ENCODE measurements at places on chromosomes 7 and 10. TPM values are rescaled to one million over a fixed set of nuclear protein-coding genes. Genes with fewer than 3 reads are reported as not detected.

Gene UBE2D1
- 7.2 TPM for total RNA-seq

Gene C7orf33
- total RNA-seq: not detected

Gene FGFBP3
- total RNA-seq: 2.0 TPM

Gene MRC1
- 50.3 TPM for total RNA-seq

Gene PTPN12
- total RNA-seq: 81.4 TPM

Gene TRIM50
- not detected for total RNA-seq

Gene TAS2R41
- not detected for total RNA-seq

Gene ANKIB1
- total RNA-seq: 32.4 TPM

Gene CYP26C1
- not detected for total RNA-seq

DNA sequence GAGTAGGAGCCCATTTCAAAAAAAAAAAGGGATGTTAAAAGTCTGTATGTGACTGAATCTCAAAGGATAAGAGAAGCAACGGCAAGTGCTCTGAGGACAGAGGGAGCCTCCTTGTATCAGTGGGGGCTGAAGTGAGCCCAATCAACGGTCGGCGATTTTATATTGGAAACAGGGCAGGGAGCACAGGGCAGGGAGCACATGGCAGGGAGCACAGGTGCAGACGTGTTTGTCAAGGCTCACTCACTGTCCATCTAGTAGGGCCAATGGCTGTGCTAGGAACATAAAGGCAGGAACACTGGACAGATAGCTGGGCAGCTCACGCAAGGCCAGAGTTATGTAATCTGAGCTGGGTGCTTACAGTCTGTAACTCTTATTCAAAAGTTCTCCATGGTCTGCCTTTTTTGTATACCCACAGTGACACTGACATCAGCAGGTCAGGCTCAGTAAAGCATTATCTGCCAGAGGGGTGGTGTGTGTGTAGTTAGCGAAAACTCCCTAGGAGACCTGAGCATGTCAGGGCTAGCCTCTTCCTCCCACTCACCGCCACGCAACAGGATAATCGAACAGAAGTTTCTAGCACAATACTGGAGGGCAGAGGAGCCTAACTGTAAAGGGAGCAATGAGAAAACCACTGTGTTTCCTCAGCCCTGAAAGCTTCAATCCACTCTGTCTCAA is 15.4 kb downstream of the AKR1B1 start:
- no peak for DNase-seq

DNA sequence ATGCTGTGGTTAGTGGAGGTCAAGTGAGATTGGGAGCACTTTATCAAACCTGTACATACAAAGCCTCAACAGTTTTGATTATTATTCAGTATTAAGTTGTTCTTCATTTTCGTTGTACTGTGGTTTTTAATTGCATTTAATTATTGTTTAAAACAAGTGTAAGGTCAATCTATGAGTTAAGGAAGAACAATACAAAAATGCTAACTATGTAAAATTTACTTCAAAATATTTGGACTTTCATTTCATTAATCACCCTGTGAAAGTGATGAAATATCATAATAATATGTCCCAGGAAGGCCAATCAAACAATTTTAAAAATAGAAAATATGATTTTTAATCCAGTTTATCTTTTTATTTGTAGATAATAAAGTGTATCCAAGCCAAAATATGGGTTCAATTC is 13.6 kb upstream of the NDUFA5 start:
- no peak for DNase-seq

GRCh38 chr7:135509589-135509838 is 388 bp downstream of the CNOT4 start:
- no peak for DNase-seq

DNA sequence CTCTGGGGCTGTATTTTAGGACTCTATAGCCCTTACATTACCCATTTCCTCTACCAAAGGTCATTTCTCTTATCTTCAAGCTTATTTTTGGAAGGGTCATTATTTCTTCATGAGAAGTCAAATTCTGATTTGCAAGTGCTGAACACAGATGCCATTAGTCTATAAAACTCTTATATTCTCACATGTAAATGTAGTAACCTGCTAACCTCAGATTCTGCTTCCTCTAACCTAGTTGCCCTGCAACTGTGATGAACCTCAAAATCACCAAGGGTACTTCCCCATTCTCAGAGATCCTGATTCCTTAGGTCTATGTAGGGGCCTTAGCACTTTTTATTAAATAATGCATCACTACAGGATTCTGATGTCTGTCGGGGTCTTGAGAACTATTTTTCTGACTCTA is 6.3 kb downstream of the FAS start:
- no peak for DNase-seq

- no peak for DNase-seq
These were observed 50.6 kb upstream of the RASGEF1A start for GRCh38 chr10:43317422-43317821.

DNA sequence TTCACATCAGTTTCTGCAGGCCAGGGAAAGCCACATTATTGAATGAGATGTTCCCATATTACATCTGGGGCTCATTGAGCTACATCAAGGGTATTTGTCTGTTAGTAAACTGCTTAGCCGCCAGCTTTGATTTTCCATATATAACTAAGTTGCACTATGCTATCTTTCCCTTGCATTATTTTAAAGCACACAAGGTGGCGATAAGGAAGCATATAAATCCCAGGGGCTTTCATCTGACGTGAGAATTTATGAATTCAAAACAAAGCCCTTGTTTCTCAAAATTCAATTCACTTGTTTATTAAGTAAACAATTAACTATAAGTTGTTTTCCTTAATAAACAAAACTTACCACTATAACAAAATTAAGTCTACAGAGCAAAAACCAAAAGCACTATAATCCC is 334.1 kb upstream of the TPK1 start:
- no peak for DNase-seq

- no peak for DNase-seq
These were observed 117.0 kb downstream of the MARCHF5 start for GRCh38 chr10:92408017-92408361.

DNA sequence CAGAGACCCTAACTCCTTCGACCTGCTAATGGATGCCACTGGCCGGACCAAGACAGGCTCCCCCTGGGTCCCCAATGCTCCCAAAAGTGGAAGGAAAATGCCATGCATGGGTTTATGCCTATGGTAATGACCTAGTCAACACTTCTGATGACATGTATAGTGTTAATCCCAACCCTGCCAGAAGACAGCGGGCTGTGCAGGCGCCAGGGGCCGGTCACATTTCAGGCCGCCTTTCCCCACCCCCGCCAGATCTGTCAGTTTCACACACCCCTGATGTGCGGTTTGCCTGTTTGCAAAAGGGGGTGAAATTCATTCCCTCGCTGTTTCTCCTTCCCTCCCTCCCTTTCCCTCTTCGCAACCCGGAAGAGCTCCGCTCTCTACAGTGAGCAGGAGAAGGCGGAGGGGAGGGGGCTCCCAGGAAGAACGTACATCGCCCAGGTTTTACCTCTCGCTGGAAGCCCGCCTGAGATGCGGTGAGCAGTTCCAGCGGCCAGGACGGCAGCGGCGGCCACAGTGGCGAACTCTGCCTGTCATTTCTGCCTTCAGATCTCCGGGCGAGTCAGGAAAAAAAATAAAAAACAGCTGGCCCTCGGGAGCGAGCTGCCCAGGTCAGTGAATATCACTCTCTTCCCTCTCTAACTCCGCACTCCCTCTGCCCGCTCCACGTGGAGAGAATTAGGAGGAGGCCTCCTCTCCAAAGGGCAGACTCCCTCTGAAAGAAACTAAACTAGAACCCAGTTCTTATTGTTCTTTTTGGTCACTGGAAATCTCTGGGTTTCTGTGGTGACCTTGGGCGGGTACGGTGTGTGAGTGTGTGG is 9.4 kb upstream of the GATA3 start:
- DNase-seq: peak; percentile 56

DNA sequence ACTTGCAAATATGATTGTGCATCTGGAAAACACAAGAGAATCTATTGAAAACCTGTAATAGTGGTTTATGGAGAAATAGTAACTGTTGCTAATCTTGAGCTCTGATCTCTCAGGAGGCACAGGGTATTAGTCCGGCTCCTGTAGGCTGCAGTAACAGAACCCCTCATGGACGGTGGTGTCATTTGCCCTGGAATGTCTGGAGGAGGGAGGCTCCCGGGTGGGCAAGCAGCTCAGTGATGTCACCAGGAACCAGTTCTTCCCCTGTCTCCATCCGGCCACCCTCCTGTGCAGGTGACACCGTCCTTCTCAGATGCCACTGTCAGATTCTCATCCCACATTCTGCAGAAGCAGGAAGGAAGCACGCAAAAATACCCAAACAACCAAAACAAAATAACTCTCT is 29.3 kb downstream of the INPP5A start:
- no peak for DNase-seq

DNA sequence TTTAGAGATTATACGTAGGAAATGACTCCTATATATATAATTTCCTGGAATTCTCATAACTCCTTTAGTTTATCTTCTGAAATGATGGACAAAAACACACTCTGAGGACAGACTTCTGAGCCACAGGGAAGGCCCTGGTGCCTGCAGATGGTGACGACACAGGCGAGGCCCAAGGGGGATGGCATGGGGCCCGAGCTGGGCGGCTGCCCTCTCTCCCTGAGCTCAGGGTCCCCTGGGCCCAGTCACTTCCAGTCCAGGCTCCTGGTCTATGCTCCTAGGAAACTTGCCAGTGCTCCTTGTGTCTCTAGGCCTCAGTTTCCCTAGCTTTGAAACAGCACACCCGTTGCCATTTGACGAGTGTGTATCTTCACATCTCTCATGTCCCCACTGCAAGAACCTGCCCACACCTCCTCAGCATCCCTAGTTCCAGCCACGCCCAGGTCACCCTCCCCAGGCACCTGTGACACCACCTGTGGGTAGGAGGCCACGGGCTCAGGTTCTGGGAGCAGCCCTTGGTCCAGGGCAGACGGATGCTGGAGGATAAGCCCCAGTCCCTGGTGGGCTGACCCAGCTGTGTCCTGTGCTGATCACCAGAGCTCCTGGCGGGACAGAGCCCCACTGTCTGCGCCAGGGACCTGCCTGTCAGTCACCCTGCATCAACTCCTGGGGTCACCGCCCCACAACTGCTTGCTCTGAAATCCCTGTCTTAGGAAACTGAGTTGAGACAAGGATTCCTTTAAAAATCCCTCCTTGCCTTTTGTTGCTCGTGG is 23.4 kb upstream of the SHH start:
- no peak for DNase-seq

- DNase-seq: no peak
These were observed 7.6 kb upstream of the GRID2IP start for GRCh38 chr7:6558837-6559236.

DNA sequence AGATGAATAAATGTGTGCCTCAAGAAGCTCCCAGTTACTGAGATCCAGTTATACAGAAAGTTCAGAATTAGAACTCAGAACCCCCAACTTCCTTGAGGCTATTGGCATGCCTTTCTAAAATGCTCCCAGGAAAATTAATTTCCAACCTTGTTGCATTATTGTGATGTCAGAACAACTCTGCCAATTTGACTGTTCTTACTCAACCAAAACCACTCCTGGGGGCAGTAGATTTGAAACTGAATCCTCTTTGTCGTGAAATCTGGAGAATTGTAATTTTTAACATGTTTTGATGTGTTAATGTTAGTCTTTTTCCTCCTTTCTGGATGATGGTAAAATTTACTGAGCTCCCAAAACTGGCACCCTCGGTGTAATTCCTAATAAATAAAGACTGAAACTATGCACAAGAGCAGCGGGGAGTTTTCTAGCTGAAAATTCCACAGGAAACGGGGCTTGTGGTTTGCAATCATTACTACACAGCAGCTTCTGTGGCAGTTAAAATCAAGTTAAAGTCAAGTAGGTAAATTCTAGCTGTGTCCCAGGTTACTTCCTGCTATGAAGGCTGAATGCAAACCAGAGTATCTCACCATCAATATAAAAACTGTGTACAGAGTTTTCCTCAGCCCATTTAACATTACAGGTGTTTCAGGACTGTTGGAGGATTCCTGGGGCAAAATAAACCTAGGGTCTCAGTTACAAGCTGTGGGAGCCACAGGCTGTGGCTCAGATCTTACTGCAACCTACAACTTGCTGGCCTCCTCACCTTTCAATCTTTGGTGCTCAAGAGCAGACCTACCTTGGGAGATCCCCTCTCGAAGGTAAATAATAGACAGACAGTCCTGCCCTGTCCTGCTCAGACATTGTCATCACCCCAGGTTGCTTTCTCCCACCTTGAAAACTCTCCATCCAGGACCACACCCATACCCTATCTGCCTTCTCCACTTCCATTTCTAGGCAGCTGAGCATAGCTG is 156.3 kb upstream of the KMT2E start:
- DNase-seq: no peak

DNA sequence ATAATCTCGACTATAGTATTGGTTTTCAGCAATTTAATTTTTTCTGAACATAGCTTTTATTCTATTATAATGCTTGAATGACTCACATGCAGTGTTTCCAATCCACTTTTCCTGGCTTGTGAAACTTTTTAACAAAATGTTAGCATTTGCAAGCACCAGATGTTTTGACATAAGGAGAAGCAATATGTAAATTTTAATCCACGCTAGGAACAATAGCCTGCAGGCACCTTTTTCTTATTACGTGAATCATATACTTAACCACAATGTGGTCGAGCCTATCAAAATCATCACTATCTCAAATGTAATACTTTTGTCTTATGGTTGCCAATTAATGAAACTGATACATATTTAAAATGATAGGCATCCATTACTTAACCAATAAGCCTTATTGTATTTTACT is 97.1 kb downstream of the TFEC start:
- no peak for DNase-seq

- DNase-seq: no peak
These were observed 77.3 kb downstream of the GRK5 start for GRCh38 chr10:119284679-119285096.

GRCh38 chr10:47248386-47249090 is 51.5 kb upstream of the GDF10 start:
- no peak for DNase-seq

DNA sequence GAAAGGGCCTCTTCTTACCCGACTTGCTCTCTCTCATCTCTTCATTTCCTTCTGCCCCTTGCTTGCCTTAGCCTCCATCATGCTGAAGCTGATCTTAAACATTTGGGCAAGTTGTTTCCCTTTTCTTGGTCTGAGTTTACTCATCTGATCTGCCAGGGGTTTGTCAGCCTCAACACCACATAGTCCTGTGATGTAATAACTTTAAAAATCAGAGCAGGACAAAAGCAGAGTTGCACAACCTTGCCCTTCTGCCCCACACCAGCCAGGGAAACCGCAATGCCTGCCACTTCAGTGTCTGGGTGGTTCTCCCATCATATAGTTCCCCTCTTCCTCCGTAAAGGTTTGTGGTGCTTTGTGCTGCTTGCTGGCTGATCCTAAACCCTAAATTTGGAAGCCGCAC is 9.9 kb upstream of the LIPM start:
- peak; percentile 18 for DNase-seq

DNA sequence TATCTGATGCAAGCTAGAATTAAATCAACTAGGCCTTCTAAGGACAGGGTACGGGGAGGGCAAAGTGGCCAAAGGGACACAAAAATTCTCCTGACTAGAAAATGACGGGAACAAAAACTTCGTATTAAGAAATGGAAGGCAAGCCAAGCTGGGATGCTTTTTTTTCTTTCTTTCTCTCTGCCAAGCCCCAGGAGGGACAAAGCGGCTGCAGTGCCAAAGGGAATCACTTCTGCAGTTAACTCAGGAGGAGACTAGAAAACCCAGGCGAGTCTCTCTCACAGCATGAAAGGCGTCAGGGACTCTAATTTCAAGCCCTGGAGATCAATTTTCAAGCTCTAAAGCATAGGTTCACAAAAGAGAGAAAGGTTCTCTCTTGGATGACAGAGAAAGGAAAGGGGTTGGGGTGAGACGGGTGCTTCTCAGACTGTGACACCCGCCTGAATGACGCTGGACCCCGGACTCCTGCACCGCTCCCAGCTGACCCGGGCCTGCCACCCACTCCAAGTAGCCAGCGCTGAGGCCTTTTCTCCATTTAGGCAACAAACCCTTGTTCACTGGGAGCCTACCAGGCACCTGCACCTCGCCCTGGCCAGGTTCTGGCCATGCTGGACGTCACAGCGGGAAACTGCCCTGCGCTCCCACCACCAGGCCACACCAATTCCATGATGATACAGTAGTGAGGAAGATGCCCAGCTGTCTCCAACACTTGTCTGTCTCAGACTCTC is 56.5 kb downstream of the KIAA1549 start:
- DNase-seq: no peak

Data from stomach (tissue), 19 donors.